ENCODE measurements at places on chromosomes 3 and 15.

- no peak for DNase-seq
Measured at GRCh38 chr15:34223904-34224596, 766 bp upstream of the EMC4 start.

- no peak for DNase-seq
Measured at GRCh38 chr3:46471371-46471914, 6.7 kb upstream of the LTF start.

GRCh38 chr3:116045314-116045713, 400.0 kb downstream of the LSAMP start:
- DNase-seq: no peak

GRCh38 chr3:78022232-78022631, 982.3 kb downstream of the ROBO2 start:
- DNase-seq: no peak

- DNase-seq: no peak
Measured at GRCh38 chr3:53795789-53796560, 50.2 kb downstream of the CHDH start.

DNA sequence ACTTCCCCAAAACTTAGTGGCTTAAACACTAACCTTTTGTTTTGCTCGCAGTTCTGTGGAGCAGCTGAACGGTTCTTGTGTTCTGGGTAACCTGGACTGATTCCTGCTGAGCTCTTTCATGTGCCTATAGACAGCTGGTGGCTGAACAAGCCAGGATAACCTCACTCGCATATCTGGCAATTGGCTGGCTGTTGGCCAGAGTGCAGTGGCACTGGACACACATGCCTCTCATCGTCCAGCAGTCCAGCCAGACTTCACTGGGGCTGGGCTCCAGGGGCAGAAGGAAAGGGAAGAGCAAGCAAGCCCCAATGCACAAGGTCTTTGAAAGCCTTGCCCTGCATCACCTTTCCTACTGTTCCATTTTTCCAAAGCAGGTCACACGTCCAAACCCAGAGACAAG, 53.6 kb upstream of the GATA2 start:
- no peak for DNase-seq

DNA sequence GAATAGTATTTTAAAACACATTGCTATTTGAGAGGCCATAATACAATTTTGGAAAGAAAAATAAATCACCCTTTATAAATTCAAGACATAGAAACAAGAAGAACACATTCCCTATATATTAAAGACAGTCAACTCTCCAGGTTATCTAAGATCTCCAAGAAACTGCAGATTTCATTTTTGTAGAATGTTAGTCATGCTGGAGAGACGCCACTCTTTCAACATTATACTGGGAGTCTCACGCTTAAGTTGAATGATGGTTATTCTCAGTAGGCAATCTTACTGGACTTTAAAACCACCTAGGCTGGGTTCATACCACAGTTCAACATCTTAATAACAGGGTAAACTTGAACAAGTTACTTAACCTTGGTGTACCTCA, 3.6 kb upstream of the CHRM5 start:
- no peak for DNase-seq
